ENCODE measurements at places on chromosomes 7 and 10.

GRCh38 chr10:105062951-105063350 is 421.9 kb downstream of the SORCS3 start:
- DNase-seq, result no peak

DNA sequence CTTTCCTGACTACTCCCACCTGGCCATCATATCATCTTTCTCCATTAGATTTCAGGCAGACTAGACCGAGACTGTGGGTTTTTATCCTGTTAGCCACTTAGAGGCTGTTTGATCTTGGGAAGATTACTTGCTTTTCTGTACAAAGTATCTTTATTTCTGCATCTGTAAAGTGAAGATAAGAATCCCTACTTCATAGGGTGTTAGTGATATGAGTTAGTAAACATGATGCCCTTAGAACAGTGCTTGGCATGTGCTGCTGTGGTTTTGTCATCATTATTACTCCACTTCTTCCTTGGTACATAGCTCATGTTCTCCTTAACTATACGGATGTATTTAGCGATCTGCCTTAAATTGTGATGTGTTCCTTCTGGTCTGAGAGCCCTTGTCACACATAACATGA is 165.2 kb downstream of the AUTS2 start:
- DNase-seq, result no peak

- DNase-seq, result no peak
These were observed 115.8 kb upstream of the LANCL2 start for GRCh38 chr7:55249332-55249731.

- no peak for DNase-seq
These were observed 41.6 kb upstream of the LYZL2 start for GRCh38 chr10:30671026-30671616.

- no peak for DNase-seq
These were observed 1.0 kb downstream of the NXPH1 start for GRCh38 chr7:8434290-8435002.

- DNase-seq, result peak; percentile 97
These were observed 1.7 kb upstream of the EGR2 start for GRCh38 chr10:62817766-62818425.

GRCh38 chr7:158371856-158372255 is 215.8 kb downstream of the PTPRN2 start:
- DNase-seq, result peak; percentile 35

DNA sequence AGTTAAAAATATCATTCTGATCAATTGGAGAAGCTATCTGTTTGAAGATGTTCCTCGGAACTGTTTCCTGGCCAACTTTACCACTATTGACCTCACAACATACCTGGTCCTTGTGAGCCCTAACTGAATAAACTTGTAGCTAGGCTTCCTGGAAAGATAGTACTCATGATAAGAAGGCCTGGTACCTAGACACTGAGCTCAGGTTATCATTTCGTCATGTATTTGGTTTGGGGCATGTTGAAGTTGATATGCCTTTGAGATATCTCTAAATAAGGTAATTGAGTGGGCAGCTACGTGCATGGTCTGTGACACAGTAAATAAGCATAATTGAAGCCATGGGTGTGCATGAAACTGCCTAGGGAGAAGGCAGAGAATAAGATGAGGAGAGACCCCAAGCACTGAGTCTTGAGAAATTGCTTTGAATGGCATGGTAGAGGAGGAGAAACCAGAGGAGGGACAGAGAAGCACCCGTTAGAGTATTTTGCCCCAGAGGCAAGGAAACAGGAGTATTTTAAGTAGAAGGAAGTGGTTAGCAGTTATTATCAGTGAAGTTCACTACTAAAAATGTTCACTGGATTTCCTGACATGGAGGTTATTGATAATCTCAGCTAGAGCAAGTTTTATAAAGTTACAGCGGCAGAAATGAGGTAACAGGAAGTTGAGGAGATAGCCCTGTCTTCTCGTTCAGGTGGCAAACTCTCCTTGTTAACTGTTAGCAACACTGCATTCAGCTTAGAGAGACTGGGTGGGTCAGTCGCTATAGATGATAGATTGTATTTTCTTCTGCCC is 55.6 kb downstream of the CC2D2B start:
- DNase-seq, result no peak

- peak; percentile 9 for DNase-seq
These were observed 464.1 kb downstream of the SUGCT start for GRCh38 chr7:40598915-40599314.

DNA sequence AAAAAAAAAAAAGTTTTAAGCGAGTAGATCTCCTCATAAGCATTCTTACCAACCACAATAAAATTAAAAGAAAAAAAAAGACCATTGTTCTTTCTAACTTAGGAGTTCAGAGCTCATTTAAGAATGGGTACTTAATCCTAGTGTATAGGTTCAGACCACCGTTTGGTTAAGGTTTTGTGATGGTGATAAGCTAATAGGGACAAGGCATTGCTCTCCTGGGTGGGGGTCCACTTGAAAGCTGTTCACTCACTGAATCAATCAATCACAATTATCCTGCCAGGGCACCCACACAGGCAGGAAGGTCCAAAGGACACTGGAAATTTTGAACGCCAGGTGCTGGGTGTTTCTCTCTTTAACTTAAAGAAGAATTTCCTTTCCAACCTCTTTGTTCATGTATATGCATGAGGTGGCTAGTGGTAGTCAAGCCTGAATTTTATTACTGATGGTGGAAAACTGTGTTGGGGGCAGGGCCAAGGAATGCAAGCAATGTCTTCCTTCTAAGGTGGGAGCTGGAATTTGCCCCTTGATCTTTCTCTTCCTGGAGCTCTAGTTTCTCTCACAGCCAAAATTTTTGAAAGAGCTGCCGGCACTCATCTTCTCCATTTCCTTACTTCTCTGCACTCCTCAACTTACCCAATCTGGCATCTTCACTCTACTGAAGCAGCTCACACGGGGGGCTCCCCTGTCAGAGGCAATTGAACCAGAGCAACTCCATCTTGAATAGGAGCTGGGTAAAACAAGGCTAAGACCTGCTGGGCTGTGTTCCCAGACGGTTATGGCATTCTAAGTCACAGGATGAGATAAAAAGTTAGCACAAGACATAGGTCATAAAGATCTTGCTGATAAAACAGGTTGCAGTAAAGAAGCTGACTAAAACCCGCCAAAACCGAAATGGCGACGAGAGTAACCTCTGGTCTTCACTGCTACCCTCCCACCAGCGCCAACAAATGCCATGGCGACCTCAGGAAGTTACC is 7.5 kb upstream of the FAM131B start:
- peak; percentile 10 for DNase-seq

DNA sequence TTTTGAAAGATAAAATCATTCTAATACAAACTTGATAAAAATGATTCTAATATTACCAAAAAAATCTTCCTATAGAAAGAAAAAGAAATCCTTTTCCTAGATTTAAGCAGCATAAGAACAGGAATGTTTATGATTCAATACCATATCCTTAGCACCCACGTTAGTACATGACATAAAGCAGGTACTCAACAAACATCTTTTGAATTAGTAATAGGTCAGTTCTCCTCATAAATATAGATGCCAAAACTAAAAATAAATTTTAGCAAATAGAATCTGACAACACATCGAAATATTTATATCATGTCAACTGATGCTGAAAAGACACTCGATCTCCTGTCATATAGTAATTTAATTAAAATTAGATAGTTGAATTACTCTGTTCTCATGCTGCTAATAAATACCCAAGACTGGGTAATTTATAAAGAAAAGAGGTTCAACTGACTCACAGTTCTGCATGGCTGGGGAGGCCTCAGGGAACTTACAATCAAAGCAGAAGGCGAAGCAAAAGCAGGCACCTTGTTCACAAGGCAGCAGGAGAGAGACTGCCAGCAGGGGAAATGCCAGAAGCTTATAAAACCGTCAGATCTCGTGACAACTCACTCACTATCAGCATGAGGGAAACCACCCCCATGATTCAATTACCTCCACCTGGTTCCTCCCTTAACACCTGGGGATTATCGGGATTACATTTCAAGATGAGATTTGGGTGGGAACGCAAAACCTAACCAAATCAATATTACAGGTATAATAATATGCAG is 191.8 kb downstream of the HTR7 start:
- DNase-seq, result no peak

GRCh38 chr7:24877790-24878311 is 102.1 kb downstream of the OSBPL3 start:
- no peak for DNase-seq

DNA sequence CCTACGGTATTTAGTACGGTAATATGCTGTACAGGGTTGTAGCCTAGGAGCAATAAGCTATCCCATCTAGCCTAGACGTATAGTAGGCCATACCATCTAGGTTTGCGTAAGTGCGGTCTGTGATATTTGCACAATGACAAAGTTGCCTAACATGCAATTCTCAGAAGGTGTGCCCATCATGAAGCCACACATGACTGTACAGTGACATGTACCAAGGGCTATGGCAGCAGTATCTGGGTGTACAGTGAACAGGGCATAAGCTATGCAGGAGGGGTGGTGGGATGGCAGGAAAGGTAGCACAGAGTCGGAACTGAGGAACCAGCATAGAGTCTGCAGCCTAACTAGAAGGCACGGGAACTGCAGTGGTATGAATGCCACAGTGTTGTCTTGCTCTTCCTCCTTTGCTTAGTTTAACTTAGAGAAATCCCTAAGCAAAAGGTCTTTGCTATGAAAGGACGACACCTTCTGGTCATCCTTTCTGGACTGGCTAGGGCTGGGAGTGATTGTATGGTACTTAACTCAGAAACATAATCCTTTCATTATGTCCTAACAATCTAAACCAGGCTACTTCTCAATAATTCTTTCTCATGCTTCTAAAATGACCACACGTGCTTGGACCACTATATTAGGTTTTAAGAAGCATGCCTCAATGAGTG is 93.5 kb downstream of the DYNC1I1 start:
- DNase-seq, result no peak

- no peak for DNase-seq
These were observed 571.6 kb downstream of the SH2D4B start for GRCh38 chr10:81109200-81109752.

DNA sequence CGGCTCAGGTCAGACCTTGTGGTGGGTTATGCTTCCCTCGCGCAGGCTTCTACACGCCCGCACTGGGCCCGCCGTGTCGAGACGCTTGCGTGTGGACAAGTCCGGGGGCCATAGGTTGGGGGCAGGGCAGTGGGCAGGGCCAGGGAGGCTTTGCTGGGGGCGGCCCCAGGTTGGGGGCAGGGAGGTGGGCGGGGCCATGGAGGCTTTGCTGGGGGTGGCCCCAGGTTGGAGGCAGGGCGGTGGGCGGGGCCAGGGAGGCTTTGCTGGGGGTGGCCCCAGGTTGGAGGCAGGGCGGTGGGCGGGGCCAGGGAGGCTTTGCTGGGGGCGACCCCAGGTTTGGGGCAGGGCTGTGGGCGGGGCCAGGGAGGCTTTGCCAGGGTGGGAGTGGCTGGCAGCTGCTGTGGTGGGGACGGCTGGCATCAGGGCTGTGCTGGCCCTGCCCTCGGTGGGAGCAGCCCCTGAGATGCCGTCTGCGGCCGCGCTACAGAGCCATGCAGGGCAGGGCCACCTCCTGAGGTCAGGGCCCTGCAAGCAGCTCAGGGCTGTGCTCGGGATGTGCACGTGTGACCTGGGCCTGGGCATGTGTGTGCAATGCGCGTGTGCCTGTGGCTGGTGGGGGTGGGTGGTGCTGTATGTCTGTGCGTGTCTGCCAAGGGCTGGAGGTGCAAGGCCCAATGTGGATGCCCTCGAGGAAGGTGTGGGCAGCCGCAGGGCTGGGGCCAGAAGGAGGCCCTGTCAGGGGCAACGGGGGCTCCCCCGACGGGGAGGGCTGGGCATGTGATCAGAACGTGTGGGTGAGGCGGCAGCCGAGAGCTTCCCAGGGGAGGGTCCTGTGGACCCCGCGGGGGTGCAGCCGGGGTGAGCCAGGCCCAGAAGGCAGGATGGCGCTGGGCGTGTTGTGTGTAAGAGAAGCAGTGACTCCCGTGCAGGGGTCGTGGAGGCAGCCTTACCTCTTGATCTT is 72.5 kb upstream of the NKX6-2 start:
- DNase-seq, result no peak

GRCh38 chr7:151046603-151047573 is 1.4 kb upstream of the ASIC3 start:
- peak; percentile 97 for DNase-seq

DNA sequence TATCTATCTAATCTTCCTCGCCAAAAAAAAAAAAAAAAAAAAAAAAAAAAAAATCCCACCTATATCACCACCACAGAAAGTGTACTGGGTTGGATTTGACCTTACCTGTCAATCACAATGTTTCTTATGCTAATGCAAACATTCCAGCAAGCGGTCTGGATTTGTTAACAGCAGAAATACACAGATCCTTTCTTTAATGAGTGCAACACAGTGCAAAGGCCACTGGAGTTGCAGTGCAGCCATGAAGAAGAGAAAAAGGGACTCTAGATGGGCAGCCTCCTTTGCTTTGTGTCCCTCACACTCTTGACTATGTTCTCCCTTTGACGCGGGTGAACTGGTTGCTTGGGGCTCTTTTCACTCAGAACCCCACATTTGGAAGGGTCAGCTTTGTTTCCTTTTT is 127.3 kb upstream of the PRKCQ start:
- DNase-seq, result no peak

DNA sequence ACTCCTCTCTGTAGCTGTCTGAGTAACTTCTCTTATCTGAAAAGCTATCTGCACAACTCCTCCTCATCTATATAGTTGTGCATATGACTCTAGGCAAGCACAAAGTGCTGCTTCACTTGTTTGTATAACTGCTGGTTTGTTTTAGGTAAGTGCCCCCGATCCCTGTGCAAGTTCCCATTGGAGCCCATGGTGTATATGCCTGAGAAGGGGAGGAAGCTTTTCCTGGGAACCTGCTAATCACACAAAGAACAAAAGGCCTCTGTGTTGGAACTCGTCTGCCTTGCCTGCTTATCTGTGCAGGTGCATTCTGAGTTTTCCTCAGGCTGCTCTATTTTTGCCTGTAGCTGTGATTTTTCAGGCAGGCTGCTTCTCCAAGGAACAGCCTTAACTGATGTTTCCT is 23.2 kb upstream of the PHF14 start:
- no peak for DNase-seq

GRCh38 chr10:1390200-1390599 is 334.0 kb downstream of the WDR37 start:
- no peak for DNase-seq

DNA sequence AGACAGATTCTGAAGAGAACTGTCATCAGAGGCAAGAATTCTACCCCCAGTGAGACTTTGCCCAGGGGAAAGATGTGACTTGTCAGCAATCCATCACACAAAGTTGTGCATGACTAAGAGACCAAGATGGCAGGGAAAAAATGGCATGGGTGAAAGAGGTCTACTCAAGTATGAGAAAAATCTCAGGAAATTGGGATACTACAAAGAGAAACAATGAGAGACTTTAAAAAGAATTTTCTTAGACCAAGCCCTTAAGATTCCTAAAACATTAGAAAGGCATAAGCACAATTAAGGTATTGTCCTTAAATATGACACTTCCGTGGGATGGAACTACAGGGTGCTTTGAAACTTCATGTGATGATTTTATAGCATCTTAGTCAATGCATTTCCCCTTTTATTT is 45.6 kb upstream of the PDE1C start:
- no peak for DNase-seq

Measured in osteoblast (primary cell).